Fibroblast of the aortic adventitia (primary cell): ENCODE measurements at places on chromosomes 7 and 10. TPM values are rescaled to one million over a fixed set of nuclear protein-coding genes. Genes with fewer than 3 reads are reported as not detected.

Gene OPN1SW
- not detected in 2 replicates for total RNA-seq

Gene TMEM184A
- not detected in 2 replicates for total RNA-seq

Gene SLC18A3
- not detected in 2 replicates for total RNA-seq

Gene ZNF503
- total RNA-seq, result 21.7 and 29.8 TPM in 2 replicates

Gene CALHM1
- not detected in 2 replicates for total RNA-seq

Gene PRSS37
- total RNA-seq, result not detected in 2 replicates

Gene VWDE
- 0.08 and 0.09 TPM in 2 replicates for total RNA-seq

Gene CDHR1
- total RNA-seq, result not detected in 2 replicates

Gene MRLN
- total RNA-seq, result not detected in 2 replicates

Gene UPK3B
- total RNA-seq, result 0.16 and 0.18 TPM in 2 replicates

Gene GPR85
- 2.4 and 5.0 TPM in 2 replicates for total RNA-seq

Gene TRPV5
- total RNA-seq, result not detected in 2 replicates

Gene COL26A1
- total RNA-seq, result not detected in 2 replicates

Gene CRYGN
- total RNA-seq, result 0.09 and 0.16 TPM in 2 replicates

Gene CNNM1
- total RNA-seq, result 0.09 and 0.41 TPM in 2 replicates

Gene MRC1
- total RNA-seq, result 0.08 and 0.09 TPM in 2 replicates

Gene OR13A1
- not detected in 2 replicates for total RNA-seq

Gene PCGF5
- 18.2 and 44.8 TPM in 2 replicates for total RNA-seq

Gene VWA2
- 0.09 TPM in 1 of 2 replicates, not detected in the other for total RNA-seq

Gene MACC1
- total RNA-seq, result 0.18 and 0.49 TPM in 2 replicates

Gene ADRA2A
- 0.82 and 2.6 TPM in 2 replicates for total RNA-seq

Gene DNAH11
- total RNA-seq, result 2.7 TPM in 1 of 2 replicates, not detected in the other

Gene NPY
- total RNA-seq, result not detected in 2 replicates

Gene PODXL
- total RNA-seq, result 2.3 and 7.3 TPM in 2 replicates

Gene PHKG1
- total RNA-seq, result 2.3 and 3.4 TPM in 2 replicates

Gene ERVW-1
- total RNA-seq, result not detected in 2 replicates

Gene OIT3
- not detected in 2 replicates for total RNA-seq

Gene MEOX2
- total RNA-seq, result 2.6 and 13.0 TPM in 2 replicates

Gene TBL2
- 16.4 and 44.6 TPM in 2 replicates for total RNA-seq

Gene ZP3
- total RNA-seq, result 0.63 and 2.9 TPM in 2 replicates

Gene LRIT1
- total RNA-seq, result not detected in 2 replicates

Gene OR9A2
- not detected in 2 replicates for total RNA-seq

Gene ETV1
- 5.8 and 75.7 TPM in 2 replicates for total RNA-seq

Gene NKX1-2
- total RNA-seq, result not detected in 2 replicates

Gene INHBA
- total RNA-seq, result 14.7 and 20.0 TPM in 2 replicates
